Foreskin keratinocyte (primary cell): ENCODE measurements at places on chromosomes 16 and 17. TPM values are rescaled to one million over a fixed set of nuclear protein-coding genes. Genes with fewer than 3 reads are reported as not detected.

Gene ACE
- 0.14 and 0.17 TPM in 2 replicates for total RNA-seq

DNA sequence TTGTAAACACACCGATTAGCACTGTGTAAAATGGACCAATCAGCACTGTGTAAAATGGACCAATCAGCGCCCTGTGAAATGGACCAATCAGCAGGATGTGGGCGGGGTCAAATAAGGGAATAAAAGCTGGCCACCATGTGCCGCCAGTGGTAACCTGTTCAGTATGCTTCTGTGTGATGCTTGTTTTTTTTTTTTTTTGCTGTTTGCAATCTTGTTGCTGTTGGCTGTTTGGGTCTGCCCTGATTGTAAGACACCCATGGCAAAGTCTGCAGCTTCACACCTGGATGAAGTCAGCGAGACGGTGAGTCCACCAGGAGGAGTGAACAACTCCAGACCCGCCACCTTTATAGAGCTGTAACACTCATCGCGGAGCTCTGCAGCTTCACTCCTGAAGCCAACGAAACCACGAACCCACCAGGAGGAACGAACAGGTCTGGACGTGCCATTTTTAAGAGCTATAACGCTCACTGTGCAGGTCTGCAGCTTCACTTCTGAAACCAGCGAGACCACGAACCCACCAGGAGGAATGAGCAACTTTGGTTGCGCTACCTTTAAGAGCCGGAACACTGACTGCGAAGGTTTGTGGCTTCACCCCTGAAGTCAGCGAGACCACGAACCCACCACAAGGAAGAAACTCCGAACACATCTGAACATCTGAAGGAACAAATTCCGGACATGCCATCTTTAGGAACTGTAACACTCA, 85.0 kb upstream of the MED9 start:
- DNase-seq: no peak

Gene SPN
- not detected in 2 replicates for total RNA-seq

Gene PITPNM3
- 6.4 and 7.4 TPM in 2 replicates for total RNA-seq

DNA sequence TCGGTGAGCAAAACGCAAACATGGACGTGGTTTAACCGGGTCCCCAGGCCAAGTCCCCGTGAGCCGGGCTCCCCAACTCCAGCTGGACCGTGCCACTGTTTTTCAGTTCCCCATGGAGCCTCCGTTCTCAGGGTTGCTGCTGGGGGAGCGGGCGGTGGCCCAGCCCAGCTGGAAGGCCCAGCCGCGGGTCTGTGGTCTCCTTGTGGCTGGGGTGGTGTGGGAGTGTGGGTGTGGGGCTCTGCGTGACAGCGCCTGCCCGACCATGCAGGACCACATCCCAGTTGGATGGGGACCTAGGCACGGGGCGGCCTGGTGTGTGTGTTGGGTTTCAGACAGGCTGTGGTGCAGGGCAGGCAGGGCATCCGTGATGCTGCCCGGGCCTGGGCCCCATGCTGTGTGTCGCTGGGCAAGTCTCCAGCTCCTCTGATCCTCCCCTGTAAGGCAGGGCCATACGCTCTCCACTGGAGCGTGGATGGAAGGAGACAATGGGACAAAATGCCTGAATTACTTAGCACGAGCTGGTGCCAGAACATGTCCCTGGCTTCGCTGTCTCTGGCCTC, 40.3 kb downstream of the COX4I1 start:
- DNase-seq: no peak

DNA sequence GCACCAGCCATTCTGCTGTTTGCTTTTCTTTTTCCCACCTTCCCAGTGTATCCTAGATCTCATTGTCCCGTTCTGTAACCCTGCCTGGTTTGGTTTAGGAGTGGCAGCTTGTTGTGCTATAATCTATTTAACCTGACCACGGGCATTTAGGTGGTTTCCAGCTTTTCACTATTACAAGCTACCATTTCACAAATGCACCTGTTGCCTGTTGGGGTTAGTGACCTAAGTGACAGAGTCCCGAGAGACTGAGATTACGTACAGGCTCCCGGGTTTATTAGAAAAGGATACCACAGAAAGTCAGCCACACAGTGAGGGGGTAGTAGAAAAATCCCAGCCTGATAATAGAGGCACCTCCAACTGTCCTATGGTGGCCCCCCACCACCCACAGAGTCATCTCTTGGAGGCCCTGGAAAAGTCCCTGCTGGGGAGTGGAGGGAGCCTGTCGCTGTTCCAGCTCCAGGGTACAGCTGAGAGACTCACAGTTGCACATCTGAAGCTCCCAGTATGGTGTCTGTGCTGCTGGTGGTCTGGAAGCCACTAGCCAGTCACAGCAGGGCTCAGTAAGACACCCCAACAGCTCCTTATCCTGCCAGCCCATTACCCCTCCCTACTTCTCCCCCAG, 21.2 kb downstream of the CLEC16A start:
- no peak for DNase-seq

- no peak for DNase-seq
Measured at GRCh38 chr16:89584768-89585549, 9.4 kb downstream of the CPNE7 start.
